ENCODE measurements at places on chromosomes 11 and 22. TPM values are rescaled to one million over a fixed set of nuclear protein-coding genes. Genes with fewer than 3 reads are reported as not detected.

Gene OR52N4
- total RNA-seq: not detected

Gene HTR3A
- total RNA-seq: not detected

Gene POTEH
- not detected for total RNA-seq

Gene CATSPERZ
- 2.3 TPM for total RNA-seq

Gene MUC6
- not detected for total RNA-seq

Gene BRSK2
- 7.9 TPM for total RNA-seq

Gene ALKBH8
- total RNA-seq: 9.0 TPM

Gene MUC2
- 0.59 TPM for total RNA-seq

Gene UCP3
- 1.4 TPM for total RNA-seq

Gene AIFM3
- 4.5 TPM for total RNA-seq

Gene HMOX1
- total RNA-seq: 525 TPM

Gene SPON1
- total RNA-seq: not detected

Gene CHST1
- 1.4 TPM for total RNA-seq

Gene CRYBB2
- total RNA-seq: not detected

Gene LMNTD2
- total RNA-seq: 2.3 TPM

Gene GVQW3
- 1.5 TPM for total RNA-seq

Gene OR56B4
- total RNA-seq: not detected

Gene ANKK1
- not detected for total RNA-seq
